ENCODE measurements at places on chromosomes 4 and X. TPM values are rescaled to one million over a fixed set of nuclear protein-coding genes. Genes with fewer than 3 reads are reported as not detected.

GRCh38 chrX:43976205-43976604 lies 3.0 kb upstream of the NDP start:
- no peak for DNase-seq

- no peak for DNase-seq
Measured at GRCh38 chrX:148938348-148938747, 437.9 kb downstream of the AFF2 start.

- no peak for DNase-seq
Measured at GRCh38 chr4:122331195-122331594, 47.6 kb upstream of the ADAD1 start.

DNA sequence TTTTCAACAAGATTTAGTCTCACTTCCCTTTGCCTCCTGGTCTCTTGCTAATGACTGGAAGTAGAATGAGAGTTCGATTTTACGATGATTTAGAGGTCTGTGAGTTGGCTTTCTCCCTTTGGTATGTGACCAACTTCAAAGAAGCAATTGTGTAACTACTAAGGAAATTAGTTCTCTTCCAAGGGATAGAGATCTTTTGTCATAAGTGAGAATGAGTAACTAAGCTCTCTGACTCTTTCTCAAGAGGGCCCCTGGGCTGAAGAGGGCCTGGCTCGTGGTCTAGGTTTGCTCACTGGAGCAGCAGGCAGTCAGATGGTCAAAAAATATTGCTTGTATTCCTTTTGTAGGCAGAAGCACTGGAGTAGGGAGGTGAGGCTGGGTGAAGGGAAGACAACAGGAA lies 176.3 kb downstream of the ENOX2 start:
- DNase-seq: no peak

- DNase-seq: no peak
Measured at GRCh38 chr4:177275999-177276398, 33.7 kb upstream of the NEIL3 start.

DNA sequence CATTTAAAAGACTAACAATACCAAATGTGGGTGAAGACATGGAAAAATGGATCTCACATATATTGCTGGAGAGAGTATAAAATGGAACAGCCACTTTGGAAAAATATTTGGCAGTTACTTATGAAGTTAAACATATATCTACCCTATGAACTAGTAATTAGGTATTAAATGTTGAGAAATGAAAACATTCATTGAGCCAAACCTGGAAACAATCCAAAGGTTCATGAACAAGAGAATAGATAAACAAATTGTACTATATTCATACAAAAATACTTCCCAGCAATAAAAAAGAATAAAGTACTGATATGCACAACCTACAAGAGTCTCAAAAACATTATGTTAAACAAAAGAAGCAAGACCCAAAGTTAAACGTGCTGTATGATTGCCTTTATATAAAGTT lies 4.0 kb upstream of the EGF start:
- DNase-seq: no peak

RBM46 gene
- total RNA-seq: not detected

ZAR1 gene
- total RNA-seq: not detected

GRCh38 chr4:177108708-177109107 lies 201.0 kb upstream of the NEIL3 start:
- DNase-seq: no peak

TKTL1 gene
- not detected for total RNA-seq

DNA sequence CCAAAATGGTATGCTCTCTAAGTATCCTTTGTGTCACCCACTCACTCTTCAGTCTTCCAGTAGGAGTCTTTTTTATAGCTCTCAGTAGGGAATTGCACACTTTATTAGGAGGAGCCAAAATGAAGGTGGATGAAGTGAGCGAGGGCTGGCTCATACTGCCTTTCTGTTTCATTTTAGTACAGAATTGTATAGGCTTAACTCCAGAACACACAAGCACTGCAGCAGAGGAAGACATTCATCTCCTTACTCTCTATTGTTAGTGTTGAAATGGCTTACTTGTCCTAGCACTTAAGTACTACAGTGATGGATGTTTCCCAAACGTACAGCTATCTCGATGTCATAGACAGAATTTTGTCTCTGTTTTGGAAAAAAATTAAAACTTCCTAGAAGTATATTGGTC lies 327.3 kb upstream of the ATOH1 start:
- DNase-seq: no peak

DNA sequence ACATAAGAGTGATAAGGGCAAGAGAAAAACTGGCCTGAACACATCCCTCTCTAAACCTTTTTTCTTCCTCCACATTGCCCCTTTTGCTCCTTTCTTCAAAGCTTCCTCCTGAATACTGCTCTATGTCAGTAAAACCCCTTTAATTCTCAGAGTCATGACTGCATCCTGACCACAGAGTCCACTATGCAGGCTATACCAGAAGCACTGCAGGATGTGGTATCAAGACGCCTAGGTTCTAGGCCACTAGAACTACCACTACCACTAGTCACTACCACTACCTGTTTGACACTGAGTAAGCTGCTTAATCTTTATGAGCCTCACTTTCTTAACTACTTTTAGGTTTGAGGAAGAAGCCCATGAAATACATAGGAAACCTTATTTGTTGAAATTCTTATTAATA lies 38.7 kb downstream of the ARHGEF9 start:
- DNase-seq: no peak

P2RY8 gene
- not detected for total RNA-seq

DNA sequence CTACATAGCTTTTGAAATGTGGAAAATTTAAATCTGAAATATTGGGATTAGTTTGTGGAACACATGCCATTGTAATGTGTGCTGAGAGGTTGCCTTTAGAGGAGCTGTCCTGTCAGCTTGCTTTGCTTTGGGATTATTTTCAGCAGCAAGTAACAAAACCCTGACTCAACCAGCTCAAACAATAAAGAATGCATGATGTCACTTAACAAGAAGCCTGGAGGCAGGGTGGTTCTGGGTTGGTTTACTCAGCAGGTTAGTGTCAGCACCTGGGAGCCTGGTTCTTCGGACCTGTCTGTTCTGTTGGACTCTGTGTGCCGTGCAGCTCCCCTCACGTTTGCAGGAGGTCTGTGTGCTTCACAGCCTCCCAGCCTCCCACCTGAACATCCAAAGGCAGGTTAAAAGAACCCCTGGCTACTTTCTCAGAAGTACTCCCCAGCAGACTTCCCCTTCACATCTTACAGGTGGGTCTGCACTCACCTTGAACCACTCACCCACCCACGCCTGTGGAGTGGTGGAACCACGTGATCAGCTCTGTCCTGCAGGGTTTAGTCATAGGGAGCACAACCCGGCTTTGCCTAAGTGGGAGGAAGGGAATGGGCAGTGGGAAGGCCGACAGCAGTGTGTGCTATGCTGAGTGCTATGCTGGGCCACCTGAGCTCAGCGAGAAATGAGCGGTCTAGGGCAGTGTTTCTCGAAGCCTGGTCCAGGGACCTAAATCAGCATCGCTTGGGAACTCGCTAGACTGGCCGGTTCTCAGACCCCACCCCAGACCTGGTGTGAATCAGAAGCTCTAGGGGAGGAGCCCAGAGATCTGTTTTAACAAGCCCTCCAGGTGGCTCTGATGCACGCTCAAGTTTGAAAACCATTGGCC lies 20.4 kb downstream of the TMEM131L start:
- DNase-seq: peak; percentile 31

SOD3 gene
- total RNA-seq: 61.0 TPM

DNA sequence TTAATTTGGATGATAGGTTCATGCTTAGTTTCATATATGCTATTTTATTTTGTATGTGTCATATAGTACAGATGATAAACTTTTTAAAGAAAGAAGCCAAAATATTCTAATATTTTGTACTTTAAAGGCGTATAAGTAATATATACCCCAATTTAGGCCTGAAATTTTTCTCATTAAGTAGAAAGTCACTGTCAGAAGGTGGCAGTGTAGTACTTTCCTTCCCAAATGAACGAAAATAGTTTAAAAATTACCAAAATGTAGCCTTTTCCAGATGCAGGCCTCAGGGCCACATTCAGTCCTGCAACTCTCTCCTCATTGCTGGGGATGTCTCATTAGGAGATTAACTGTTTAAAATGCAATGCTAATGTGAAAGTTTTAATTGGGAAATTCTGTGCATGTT lies 1263.6 kb downstream of the C4orf33 start:
- no peak for DNase-seq

DNA sequence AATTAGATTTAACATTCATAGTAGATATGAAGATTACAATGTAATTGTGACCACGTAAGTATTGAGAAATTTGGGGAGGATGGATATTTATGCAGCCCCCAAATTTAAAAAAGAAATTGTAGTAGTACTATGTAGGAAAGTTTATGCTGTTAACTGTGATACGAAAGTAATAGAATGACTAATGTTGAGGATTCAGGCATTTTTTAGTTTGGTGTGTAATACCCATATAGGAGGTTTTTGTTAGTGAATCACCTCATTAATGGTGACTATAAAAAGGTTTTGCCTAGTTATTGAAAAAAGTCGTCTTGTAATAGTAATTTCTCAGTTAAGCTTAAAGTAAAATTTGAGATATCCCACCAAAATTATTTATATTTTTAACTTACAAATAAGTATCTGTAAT lies 67.2 kb downstream of the SMARCAD1 start:
- no peak for DNase-seq

FAM184B gene
- 0.07 TPM for total RNA-seq
